Naive B cell (primary cell): ENCODE measurements at places on chromosomes 1 and 21. TPM values are rescaled to one million over a fixed set of nuclear protein-coding genes. Genes with fewer than 3 reads are reported as not detected.

DNA sequence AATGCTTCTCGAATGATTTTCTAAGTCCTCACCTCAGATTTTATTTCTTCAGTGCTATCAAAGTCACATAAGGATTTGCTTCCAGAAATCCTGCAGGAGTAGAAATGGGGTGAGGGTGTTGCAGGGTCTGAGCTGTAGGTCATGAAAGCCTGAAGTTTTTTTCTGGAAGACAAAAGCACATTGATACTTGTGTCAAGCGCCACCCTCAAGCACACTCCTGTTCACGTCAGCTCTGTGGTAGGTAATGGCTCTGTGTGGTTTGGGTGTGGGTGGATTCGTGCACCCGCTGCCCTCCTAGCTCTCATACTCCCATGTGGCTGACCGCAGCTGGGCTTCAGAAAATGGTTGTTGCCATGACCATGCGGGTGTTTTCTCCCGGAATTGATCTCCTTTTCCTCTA lies 39.9 kb downstream of the AKNAD1 start:
- no peak for DNase-seq

- DNase-seq, result no peak
Observed at GRCh38 chr1:30645807-30646206, 77.6 kb downstream of the MATN1 start.

DNA sequence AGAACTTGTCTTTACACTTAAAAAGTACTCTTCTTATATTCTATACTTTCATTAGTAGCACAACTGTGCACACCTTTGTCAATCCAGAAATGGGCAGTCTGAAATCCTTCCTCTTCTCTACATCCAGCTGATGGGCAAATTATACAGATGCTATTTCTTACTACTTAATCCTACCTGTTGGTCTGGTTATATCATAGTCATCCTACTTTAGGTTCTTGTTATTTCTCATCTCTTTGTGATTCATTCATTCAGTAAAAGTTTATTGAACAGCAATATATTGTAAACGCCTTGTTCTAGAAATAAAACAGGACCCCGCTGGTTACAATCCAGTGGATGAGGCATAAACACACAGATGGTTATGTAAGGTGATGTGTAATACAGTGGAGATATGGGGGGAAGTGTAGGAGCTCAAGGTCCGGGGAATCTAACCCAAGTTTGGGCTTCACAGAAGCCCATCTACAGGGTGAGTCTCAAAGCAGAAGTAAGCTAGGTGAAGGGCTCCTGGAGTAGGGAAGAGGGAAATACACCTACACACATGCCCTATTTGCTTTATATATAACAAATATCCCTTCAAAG lies 11.8 kb upstream of the FUBP1 start:
- DNase-seq, result no peak

DNA sequence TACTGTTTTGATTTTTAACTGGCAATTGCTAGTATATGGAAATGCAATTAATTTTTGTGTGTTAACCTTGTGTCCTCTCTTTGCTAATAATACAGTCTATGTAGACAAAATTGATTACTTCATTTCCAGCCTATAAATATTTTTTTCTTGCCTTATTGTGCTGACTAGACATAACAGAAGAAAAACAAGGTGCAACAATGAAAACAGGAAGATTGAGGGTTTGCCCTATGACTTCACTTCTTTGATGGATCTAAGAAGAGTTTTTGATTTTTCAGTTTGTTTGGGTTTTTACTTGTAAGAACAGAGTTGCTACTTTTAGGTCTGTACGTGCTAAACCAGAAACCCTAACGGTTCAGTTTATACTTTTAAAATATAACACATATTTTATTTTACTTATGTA lies 8.5 kb upstream of the CNIH4 start:
- no peak for DNase-seq

DNA sequence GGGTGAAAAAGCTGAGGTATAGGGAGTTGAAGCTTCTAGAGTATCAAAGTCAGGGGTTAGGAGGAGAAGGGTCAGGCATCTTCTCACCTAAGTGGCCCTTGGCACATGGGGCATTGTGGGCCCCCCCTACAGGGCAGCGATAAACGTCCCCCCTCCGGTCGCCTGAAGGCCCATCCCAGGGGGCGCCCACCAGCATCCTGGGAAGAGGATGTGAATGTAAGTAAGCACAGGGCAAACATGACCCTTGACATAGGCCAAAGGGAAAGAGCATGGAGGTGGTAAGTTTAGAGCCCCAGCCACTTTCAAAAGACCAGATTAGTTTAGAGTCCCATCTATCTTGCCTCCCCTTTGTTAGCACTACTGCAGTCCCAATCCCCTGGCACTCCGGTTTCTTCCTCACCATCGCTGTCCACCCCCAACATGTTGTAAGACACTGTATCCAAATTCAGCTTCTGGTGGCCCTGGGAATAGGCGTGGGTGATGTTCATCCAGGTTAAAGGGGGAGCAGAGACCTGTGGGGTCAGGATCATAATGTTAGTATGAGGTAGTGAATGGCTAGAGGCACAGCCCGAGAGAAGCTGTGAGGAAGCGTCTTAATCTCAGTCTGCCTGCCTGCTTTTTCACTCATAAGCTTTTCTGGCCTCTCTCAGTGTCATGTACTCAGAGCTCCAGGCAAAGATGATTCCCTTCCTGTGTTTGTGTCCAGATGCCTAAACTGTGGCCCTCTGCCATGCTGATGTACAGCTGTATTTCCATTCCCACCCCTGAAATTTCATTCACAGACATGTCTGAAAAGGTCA lies 2.7 kb downstream of the ITGA10 start:
- DNase-seq, result no peak

DNA sequence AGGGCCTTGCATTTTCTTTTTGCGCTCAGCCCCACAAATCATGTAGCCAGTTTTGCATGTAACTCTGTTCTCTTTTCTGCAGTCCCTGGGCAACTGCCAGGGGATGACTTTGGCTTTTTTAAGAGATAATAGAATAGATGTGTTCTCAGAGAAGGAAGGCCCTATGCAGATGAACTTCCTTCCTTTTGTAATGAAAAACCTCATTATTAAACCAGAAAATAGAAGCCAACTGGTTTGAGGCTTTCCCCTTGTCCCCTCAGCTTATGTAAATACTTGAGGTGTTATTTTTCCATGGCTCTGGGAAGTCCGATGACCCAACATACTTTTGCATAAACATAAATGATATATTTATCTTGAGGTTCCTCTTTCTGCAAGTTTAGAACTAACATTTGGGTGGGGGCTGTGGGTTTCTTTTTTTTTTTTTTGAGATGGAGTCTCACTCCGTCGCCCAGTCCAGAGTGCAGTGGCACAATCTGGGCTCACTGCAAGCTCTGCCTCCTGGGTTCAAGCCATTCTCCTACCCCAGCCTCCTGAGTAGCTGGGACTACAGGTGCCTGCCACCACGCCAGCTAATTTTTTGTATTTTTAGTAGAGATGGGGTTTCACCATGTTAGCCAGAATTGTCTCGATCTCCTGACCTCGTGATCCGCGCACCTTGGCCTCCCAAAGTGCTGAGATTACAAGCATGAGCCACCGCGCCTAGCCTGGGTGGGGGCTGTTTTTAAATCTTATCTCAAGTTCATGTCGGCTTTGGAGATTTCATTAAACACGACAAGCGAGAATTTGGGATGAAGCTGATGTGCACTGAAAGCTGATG lies 14.4 kb upstream of the FCRL5 start:
- DNase-seq, result peak; percentile 72

The ACOT7 gene
- polyA plus RNA-seq, result 1.8 TPM

GRCh38 chr1:34403156-34403555 lies 226.4 kb downstream of the C1orf94 start:
- no peak for DNase-seq

DNA sequence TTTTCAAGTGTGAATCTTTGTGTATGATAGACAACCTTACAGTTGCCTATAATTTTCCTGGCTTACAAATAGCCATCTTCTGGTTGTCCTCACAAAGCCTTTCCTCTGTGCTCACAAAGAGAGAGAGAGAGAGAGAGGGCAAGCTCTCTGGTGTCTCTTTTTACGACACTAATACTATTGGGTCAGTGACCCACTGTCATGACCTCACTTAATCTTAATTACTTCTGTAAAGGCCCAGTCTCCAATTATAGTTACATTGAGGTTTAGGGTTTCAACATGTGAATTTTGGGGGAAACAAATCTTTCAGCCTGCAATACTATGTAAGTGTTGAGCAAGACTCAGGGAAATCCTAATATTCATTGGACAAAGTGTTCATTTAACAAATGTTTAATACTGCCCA lies 167.4 kb upstream of the COL11A1 start:
- DNase-seq, result no peak

DNA sequence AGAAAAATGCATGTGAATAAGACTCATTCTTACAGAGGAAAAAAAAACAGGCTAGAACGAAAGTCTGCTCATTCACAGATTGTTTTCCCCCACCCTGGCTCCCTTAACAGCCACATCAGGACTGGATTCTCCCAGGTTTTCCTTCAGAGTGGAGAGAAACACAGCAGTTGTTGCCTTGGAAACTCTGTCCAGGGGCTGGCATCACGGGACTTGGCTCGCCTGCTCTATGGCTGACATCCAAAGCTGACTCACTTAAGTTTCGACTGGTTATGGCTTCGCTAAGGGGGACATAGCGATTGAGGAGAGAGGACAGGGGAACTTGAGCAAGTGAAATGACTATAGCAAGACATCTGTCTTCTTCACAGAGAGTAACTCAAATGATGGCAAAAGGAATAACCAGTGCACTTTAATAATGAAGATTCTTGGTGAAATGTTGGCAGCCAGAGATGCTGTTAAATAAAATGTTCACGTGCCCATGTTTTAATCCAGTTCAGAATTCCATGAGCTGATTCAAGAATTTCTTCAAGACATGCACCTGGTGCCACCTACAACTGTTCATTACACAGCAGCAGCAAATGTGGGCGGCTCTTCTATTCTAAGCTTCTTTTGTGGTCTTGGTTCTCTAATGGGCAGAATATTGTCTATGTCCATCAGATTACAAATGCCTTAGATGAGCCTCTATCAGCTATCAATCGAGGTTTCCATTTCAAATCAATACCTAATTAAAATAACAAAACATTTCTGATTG lies 21.8 kb downstream of the MIS18A start:
- DNase-seq, result no peak

The TNNI3K gene
- polyA plus RNA-seq, result not detected

The PTCH2 gene
- polyA plus RNA-seq, result not detected

GRCh38 chr1:221279146-221279545 lies 399.9 kb downstream of the HLX start:
- no peak for DNase-seq

GRCh38 chr1:14949270-14949835 lies 204.2 kb upstream of the TMEM51 start:
- no peak for DNase-seq

GRCh38 chr1:51600965-51601364 lies 15.9 kb upstream of the OSBPL9 start:
- DNase-seq, result no peak

The MARK1 gene
- 0.09 TPM for polyA plus RNA-seq

GRCh38 chr1:160534823-160535605 lies 12.0 kb upstream of the SLAMF6 start:
- DNase-seq, result no peak

DNA sequence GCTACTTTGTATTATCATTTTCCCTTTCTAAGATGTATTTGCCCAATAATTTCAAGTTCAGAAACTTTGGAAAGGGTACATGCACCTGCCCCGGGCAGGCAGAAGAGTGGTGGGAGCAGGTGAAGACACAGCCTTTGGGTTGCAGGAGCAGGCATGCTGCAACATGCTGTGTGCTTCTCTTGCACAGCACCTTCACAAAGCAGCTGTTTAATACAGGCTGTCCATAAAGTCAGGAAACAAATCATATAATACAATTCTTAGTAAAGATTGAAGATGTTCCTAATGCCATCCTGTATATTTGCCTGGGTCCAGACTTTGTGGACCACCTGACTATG lies 182.9 kb downstream of the ZNF281 start:
- no peak for DNase-seq

The AGMAT gene
- polyA plus RNA-seq, result 3.9 TPM

The TAS1R1 gene
- not detected for polyA plus RNA-seq

The TOMM20 gene
- 47.9 TPM for polyA plus RNA-seq

The TMEM52 gene
- polyA plus RNA-seq, result 0.28 TPM

The DISC1 gene
- polyA plus RNA-seq, result 2.2 TPM

DNA sequence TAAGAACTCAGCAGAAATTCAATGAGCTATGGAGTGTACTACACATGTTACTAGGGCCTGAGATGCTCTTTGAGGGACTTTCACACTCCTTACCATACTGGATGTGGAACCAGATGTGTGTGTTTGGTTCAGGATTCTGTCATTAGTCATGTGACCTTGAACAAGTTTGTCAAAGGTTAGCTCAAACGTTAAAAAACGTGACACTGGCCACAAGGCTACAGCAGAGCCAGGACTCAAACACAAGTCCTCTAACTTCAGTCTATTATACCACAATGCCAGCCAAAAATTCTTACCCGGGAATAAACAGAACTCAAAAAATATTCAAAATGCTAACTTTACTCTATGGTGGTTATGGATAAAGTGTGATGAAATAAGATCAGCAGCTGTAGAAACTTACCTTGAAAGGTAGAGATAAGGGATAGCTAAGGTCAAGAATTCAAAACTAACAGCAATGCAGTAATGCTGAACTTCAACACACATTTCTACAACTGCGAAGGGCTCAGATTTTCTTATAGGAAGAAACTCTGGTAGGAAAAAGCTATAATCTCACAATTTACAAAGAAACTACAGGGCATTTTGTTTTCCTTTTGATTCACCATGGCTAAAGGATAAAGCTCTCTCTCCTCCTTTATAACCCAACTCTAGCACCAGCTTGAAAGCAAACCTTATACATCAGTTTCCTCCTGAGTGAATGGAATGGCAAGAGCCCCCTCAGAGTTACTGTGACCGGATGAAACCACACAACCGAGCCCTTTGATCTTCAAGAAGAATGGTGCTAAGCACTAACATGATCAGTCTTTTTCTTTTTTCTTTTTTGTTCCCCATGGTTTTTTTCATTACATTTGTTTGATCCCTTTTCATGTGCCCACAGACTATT lies 233.9 kb downstream of the SLC45A1 start:
- no peak for DNase-seq

DNA sequence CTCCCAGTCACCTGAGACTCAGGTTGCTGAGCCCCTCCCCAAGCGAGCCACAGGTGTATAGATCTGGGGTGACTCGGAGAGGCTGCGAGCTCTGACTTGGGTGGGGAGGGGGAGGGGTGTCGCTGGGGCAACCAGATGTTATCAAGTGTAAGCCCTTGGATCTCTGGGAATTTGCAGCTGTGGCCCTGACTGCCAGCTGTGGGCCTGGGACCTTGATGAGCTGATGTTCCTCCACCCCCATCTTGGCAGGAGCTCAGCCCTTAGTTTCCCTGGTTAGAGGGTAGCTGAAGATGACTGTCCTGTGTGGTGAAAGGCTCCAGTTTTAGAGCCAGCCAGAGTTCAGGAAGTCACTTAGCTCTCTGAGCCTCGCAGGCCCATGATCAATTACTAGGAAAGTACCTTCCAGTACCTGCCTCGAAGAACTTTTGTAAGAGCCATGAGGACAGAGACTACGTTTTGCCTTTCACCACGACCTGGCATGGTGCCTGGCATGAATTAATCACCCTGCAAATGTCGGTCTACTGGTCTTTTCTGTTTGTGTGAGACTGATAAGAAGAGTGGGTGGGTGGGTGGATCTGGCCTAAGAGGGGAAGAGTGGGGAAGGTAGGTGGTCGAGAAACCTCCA lies 55.8 kb downstream of the YARS1 start:
- no peak for DNase-seq

- DNase-seq, result no peak
Observed at GRCh38 chr1:232591344-232591743, 38.6 kb downstream of the SIPA1L2 start.

- peak; percentile 78 for DNase-seq
Observed at GRCh38 chr21:25457411-25457810, 149.9 kb downstream of the MRPL39 start.
